ENCODE measurements at places on chromosomes 16 and 17.

DNA sequence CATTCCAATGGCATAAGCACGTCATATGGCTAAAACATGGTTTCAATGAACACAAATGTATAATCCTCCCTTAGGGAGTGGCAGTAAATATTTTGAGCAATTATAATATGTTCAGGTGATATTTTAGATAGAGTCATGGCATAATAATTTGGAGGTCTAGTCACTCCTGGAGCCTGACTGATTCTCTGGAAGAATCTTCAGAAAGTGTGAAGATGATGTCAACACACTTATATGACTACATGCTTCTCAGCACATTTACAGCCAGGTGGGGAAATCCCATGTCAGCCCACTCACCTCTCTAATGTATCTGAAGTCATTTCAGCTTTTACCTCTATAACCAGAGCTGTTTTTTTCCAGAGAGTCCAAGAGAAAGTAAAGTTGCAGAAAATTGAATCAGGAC is 474.8 kb downstream of the SHISA9 start:
- no peak for DNase-seq

GRCh38 chr17:9298135-9298534 is 276.8 kb downstream of the NTN1 start:
- no peak for DNase-seq

GRCh38 chr16:71339236-71340171 is 19.0 kb upstream of the CALB2 start:
- no peak for DNase-seq

- no peak for DNase-seq
Observed at GRCh38 chr16:82584553-82585152, 42.1 kb upstream of the CDH13 start.

DNA sequence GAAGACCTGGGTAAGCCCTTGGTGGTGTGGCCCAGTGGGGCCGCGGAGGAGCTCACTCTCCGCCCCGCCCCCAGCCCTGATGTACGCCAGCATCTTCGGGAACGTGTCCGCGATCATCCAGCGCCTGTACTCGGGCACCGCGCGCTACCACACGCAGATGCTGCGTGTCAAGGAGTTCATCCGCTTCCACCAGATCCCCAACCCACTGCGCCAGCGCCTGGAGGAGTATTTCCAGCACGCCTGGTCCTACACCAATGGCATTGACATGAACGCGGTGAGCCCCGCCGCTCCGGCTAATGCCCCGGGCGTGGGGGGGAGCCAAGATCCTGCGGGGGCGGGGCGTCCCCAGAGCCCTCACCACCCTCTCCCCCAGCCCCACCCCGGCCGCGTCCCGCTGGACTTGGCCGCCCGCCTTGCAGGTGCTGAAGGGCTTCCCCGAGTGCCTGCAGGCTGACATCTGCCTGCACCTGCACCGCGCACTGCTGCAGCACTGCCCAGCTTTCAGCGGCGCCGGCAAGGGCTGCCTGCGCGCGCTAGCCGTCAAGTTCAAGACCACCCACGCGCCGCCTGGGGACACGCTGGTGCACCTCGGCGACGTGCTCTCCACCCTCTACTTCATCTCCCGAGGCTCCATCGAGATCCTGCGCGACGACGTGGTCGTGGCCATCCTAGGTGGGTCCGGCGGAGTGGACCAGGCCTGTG is 12.1 kb upstream of the DCAF7 start:
- DNase-seq: no peak

DNA sequence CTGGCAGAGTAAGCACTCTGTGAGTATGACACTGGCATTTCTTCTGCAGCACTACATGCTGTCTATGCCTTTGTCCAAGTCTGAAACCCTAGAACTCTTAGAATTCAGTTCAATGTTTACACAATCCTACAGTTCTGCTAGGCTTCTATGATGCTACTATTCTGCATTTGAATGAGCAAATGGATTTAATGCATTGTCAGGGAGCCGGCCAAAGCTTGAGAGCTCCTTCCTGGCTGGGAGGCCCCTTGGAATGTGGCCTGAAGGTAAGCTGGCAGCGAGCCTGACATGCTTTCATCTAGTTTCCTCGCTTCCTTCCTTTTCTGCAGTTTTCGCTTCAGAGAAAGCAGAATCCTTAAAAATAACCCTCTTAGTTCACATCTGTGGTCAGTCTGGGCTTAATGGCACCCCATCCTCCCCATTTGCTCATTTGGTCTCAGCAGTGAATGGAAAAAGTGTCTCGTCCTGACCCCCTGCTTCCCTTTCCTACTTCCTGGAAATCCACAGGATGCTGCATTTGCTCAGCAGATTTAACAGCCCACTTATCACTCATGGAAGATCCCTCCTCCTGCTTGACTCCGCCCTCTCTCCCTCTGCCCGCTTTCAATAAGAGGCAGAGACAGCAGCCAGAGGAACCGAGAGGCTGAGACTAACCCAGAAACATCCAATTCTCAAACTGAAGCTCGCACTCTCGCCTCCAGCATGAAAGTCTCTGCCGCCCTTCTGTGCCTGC is at the start of gene CCL2:
TSS of gene CCL2 (plus strand) at position 635 of the 730 bp plus-strand sequence. CDS start at position 700, 65 bp downstream.
- no peak for DNase-seq

DNA sequence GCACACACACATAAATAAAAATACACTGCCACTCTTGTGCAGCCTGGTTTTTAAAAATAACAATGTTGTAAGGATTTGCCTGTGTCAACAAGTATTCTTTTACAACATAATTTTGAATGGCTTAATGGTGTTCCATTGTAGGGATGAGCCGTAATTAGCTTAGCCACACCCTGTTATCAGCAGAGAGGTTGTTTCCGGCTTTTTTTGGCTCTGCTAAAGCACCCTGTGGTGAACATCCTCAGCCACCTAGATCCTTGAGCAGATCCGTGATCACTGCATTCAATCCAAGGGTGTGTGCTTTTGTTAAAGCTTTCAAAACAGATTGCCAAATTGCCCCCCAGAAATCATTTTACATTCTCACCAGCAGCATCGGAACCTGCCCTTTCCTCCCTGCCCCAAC is 7.0 kb downstream of the KATNB1 start:
- no peak for DNase-seq

DNA sequence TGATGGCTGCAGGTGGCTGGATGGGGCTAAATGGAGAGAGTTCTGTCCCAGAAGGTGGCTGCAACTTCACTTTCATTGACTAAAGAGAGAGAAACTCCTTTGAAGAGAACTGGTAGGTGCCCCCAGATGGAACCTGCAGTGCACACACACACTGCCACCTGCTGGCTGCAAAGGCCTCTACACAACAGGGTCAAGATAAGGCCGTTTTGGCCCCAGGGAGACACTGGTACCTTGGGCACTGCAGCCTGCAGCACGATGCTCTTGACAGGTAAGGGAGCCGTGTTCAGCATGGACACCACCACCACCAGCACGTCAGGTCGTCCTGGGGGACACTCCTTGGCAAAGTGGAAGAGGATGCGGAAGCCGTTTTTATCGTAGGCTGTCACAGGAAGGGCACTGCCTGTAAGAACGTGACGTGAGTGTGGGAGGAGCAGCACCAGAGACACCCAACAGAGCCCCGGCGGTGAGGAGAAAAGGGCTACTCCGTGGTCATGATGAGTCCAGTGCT is 22.7 kb downstream of the GGA3 start:
- peak; percentile 47 for DNase-seq

DNA sequence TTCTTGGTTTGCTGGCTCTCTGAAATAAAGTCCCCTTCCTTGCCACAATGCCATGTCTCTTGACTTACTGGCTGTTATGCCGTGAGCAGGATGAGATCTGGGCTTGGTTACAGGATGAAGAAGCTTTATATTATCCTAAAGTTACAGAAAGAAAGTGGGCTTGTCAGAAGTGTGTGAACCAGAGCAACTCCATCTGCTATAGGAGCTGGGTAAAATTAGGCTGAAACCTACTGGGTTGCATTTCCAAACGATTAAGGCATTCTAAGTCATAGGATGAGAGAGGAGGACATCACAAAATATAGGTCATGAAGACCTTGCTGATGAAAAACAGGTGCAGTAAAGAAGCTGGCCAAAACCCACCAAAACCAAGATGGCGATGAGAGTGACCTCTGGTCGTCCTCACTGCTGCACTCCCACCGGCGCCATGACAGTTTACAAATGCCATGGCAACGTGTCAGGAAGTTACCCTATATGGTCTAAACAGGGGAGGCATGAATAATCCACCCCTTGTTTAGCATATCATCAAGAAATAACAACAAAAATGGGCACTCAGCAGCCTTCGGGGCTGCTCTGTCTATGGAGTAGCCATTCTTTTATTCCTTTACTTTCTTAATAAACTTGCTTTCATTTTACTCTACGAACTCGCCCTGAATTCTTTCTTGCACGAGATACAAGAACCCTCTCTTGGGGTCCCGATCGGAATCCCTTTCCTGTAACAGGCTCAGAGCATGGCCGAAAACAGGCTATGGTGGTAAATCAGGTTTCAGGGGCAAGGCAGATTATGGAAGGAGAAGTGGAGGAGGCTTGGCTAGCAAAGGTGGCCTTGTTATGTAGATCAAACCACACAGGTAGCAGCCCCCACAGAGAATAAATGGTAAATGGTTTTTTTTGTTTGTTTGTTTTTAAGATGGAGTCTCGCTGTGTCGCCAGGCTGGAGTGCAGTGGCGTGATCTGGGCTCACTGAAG is 81.3 kb upstream of the C16orf82 start:
- DNase-seq: no peak

DNA sequence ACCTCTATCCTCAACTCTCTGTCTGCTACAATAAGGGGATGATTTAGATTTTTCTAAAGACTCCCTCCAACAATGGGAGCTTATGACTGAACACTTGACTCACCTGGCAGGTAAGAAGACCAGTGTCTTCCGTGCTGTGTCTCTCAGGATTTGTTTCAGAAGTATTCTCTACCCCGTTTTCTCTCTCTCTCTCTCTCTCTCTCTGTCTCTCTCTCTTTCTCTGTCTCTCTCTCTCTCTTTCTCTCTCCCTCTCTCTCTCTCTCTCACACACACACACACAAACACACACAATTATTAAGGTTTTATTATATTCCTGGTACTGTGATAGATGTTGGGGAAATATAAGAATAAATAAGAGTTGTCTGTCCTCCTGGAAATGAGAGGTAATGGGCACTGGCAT is 263.9 kb downstream of the TOX3 start:
- no peak for DNase-seq

GRCh38 chr17:64632606-64633005 is 29.5 kb downstream of the SMURF2 start:
- no peak for DNase-seq

- DNase-seq: no peak
Observed at GRCh38 chr16:81582655-81583441, 138.2 kb downstream of the CMIP start.

GRCh38 chr17:20071824-20072691 is 62.9 kb downstream of the SPECC1 start:
- DNase-seq: no peak

DNA sequence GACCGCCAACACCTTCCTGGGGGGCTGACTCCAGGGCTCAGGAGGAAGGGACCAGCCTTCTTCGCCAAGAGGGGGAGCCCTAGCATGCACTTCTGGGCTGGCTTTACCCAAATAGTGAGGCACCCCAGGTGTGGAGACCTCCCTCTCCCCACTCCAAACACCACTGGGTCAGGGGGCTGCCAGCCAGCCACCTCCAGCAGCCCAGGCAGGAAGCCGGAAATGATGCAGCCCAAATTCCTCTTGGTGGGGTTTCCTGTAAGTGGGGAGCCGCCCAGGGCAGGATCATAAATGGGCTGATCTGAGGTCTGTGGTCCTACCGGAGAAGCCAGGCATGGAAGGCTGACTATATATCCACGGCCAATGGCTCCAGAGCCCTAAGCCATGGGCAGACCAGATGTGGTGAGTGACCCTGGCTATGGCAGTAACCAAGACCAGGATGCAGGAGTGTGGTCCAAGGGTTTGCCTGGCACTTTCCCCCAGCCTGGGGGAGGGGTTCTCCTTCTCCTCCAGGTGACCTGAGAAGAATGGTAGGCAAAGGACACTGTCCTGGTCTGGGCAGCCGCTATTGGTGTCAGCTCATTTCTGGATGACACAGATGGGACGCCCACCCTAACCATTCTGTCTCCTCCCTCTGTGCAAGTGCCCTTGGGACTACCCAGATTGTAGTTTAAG is 4.2 kb downstream of the GIT1 start:
- DNase-seq: peak; percentile 24

- no peak for DNase-seq
Observed at GRCh38 chr16:4936181-4936990, 562 bp downstream of the PPL start.

- DNase-seq: no peak
Observed at GRCh38 chr17:46192189-46192438, 1.1 kb downstream of the KANSL1 start.

DNA sequence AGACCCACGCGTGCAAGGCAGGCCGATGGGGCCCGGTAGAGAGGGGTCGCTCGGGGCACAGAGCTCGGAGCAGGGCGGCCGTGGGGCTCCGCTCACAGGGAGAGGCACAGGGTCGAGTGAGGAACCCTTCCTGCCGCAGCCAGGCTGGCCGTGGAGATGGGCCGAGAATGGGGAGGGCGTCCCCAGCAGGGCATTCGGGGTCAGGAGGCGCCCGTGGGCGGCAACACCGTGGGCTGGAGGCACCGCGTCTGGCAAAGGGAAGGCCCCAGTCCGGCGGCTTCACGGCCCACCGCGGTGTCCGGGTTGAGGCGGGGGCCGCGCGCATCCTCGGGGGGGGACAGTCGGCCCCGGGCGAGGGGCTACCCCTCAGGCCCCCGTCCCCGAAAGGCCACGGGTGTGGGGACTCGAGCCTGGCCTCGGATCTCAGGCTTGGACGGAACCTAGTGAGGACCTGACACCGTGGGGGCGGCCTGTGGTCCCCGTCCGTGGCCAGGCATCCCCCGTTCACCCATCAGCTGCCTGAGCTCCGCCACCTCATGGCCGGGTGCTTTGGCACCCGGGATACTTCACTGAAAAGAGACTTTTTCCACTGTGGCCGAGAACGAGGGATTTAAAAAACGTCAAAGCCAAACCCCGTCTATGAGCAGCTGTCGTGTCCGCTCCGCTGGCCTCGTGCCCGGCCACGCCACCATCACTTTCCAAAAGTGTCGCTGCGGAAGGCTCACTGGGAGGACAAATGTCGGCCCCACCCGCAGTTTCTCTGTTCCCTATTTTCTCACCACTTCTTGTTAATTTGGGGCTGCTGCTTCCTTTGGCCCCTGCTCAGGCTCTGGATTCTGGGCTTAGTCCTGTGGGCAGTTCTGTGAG is 73.6 kb downstream of the METRNL start:
- DNase-seq: no peak

- no peak for DNase-seq
Observed at GRCh38 chr17:66347661-66348514, 45.5 kb downstream of the PRKCA start.

DNA sequence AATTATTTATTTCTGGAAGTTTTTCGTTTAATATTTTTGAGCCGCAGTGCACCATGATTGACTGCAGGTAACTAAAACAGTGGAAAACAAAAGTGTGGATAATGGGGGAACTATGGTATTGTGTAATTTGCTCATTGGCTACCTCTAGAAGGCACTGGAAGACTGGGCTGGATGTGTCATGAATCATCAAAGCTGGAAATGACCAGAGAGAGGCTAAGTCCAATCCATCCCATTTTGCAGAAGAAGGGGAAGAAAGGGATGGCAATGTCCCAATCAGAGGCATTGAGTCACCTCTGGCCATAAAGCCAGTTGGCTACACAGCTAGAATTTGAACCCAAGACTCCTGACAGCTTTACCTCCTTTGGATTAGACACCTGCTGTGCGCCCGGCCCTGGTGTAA is 29.3 kb downstream of the GLP2R start:
- no peak for DNase-seq

Data from T-helper 9 cell (primary cell).